Diencephalon (tissue), 1 donor: ENCODE measurements at places on chromosomes 12 and 14. TPM values are rescaled to one million over a fixed set of nuclear protein-coding genes. Genes with fewer than 3 reads are reported as not detected.

Gene FIGNL2
- 1.2 TPM for total RNA-seq

Gene COX8C
- not detected for total RNA-seq

Gene MDGA2
- total RNA-seq = 84.4 TPM

Gene GNB3
- 3.2 TPM for total RNA-seq

Gene METTL1
- total RNA-seq = 4.2 TPM
